C1 segment of cervical spinal cord (tissue), 14 donors: ENCODE measurements at places on chromosomes 13 and 19.

DNA sequence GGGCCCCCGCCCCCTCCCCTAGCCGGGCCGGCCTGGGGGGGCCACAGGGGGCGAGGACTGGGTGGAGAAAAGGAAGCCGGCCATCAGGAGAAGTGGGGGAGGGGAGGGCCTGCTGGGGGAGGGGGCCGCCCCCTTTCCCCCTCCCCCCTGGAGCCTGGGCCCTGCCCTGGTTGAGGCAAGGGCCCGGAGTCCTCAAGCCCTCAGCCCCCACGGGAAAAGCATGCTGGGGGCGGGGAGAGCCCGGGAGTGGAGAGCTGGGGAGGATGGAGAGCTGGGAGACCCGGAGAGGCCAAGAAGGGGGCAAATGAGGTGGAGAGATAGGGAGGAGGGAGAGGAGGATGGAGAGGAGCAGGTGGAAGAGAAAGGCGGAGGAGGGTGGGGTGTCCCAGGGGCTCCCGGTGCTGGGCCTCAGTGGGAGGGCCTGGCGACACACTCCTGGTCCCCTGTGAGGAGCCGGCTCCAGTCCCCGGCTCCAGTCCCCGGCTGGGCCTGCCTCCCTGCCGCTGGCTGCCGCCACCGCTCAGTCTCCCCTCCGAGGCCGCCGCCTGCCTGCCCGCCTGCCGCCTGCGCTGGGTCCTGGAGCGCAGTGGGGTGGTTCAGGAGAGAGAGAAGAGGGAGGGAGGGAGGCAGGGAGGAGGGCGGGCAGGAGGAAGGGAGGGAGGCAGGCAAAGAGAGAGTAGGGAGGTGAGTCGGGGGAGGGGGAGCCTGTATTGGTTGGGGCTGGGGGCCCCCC, at the start of gene GRIK5:
Gene GRIK5, minus strand, starts transcription at position 588 of the 733 bp plus-strand sequence. CDS start 4,436 bp downstream, outside the sequence.
- DNase-seq: no peak

GRCh38 chr19:31338069-31338776, 11.0 kb downstream of the TSHZ3 start:
- DNase-seq: no peak

GRCh38 chr13:110696776-110697175, 9.1 kb downstream of the CARS2 start:
- DNase-seq: no peak

GRCh38 chr13:79427883-79428282, 21.8 kb upstream of the RBM26 start:
- no peak for DNase-seq

- DNase-seq: no peak
These were observed 29.1 kb upstream of the POP4 start for GRCh38 chr19:29576761-29577648.

DNA sequence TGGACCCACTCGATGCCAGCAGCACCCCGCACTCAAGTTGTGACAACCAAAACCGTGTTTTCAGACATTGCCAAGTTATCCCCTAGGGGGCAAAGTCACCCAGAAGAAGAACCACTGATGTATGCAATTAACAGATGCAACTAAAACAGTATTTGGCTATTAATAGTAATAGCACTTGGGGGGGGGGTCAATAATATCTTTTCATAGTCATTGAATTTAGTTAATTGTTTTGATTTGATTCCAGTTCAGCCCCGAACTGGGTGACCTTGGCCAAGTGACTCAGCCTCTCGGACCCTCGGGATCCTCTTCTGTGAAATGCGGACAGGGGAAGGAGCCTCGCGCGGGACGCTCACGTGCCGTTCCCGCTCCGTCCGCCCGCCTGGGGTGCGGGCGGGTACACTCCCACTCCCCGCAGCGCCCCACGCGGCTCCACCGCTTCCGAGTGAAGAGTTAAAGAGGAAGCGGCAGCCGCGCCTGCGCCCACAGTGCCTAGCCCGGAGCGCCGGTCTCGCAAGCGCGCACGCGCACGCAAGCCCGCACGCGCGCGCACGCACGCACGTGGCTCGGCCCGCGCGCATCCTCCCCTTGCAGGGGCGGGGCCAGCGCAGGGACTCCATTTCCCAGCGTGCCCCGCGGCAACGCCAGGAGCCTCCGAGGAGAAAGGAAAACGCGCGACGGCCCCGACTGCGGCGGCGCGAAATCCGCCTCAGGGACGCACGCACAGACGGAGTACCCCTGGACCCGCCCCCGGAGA, 435 bp upstream of the DAZAP1 start:
- peak; percentile 96 for DNase-seq
